ENCODE measurements at places on chromosomes 5 and 9.

DNA sequence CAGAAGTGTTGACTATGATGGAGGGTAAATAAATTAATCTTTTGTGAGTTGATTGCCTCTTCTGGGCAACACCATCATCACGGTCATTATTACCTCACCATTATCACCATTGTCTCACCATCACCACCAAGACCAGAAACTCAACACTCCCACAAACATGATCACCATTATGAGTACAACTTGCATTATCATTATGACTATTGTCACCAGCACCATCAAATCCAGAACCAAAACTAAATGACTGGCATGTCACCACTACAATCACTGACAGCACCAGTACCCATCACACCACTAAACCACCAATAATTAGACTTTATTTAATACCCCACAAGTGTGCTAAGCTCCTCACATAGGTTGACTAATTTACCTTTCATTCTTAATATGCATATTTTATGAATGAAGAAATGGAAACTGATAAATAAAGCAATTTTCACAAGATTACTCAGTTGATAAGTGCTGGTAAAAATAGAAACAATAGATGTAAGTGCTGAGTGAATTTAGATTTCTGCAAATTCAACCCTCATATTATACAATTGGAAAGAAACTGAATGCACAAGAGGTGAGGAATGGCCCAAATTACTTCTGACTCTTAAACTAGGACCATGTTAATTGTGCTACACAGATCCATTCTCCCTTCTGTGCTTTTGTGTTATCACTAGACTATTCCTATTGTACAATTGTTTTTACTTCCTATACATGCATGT is 517.8 kb upstream of the PAPPA start:
- DNase-seq, result no peak

- DNase-seq, result no peak
These were observed 243.0 kb upstream of the CDH18 start for GRCh38 chr5:20231040-20231439.

GRCh38 chr5:176515396-176515795 is 21.8 kb downstream of the RNF44 start:
- DNase-seq, result no peak

DNA sequence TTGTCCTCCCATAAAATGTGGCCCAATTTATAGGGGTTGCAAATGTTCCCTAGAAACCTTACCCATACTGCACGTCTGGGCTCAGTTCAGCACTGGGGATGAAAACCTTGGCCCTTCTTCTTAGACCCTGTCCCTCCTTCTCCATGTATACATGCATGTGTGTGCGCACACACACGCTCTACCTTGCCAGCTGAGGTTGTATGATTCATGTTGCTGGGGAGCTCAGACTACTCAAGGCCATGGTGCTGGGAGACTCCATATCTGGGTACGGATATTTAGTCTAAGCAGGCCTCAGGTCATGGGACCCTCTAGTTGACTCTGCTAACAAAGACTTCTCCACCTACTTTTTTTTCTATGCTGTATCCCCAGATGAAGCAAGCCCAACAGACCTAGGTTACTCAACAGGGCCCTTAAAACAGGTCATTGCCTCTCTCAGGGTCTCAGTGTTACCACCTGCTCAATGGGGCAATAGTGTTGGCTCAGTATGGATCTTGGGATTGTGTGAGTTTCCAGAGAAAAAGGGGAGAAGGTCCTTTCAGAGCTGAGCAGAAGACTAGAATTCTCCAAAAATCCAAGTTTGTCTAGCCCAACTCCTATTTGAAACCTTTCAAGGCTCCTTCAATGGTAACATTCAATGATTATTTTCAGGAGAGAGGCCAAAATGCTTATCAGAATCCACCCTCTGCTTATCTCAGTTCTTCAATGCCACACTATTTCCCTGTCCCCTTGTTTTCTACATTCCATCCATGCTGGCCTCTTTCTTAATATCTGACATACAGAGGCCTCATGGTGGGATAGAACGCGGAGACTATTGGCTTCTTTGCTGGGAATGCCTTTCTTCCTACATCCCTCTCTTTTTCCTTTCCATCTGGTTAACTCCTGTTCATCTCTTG is 123.6 kb upstream of the PITX1 start:
- DNase-seq, result no peak

Data from coronary artery (tissue), 2 donors.